Stimulated activated CD8-positive, alpha-beta memory T cell treated with anti-CD3 and anti-CD28 coated beads, Interleukin-2, amount 100 ng/mL, for 1 hour (primary cell): ENCODE measurements at places on chromosomes 3 and 15.

DNA sequence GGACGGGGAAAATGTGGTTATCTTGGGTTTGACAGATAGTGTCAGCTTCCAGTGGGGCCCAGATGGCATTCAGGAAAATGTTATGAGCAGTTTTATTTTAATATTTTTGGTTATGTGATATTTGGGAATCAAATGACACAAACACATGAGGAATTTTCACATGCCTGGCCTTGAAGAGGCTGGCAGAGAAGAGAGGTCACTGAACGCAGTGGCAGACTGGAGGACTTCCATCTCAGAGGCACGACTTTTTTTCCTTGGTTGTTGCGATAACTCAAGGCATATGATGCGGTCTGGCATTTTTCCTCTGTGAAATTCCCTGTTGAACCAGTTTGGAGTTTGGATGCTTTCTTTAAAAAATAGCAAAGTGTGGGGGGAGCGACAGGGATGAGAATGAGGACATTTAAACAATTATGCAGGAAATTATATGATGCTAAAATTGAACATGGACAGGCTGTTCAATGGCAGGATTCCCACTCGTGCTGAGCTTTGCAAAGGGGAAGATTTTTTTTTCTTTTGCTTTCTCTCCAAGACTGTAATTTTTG lies 36.9 kb upstream of the ARPP21 start:
- DNase-seq: no peak

- DNase-seq: no peak
Observed at GRCh38 chr15:35697549-35698299, 151.8 kb upstream of the DPH6 start.

- DNase-seq: no peak
Observed at GRCh38 chr15:91872356-91873137, 19.0 kb downstream of the SLCO3A1 start.

DNA sequence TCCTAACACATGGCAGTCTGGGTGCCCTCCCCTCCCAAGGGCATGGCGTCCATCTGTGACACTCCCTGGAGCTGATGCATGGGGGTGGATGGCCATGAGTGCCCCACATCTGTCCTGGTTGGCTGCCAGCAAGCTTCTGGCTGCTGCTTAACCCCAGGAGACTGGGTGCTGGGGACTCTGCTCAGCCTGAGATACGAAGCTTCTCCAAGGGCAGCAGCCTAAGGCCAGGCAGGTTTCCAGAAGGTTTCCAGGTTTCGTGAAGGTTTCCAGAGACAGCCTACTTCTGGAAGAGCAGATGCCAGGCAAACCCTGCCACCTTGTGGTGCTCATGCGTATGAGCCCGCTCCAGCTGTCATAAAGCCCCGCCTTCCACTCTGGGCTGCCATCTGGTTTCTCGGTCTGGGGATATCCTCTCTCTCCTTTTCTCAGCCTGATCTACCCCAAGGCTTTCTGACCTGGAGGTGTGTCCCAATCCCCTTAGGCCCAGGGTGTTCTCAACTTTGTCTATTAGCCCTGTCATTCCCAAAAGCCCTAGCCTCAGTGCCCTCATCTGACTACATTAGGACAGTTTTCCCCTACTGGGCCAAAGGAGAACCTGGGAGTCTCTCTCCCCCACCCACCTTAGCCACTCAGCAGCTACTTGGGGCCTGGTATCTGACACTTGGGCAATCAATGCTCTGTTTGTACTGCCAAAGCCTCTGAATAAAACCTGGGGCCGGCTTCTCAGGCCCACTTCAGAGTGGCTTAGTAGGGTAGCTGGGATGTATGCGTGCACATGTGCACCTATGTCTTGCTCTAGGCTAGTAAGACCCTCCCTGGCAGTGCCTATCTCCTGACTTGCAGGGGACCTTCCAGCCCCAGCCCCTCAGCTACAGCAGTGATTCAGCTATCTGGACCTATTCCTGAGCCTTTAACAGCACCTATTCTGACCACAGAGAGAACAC lies 12.0 kb downstream of the MRPL46 start:
- DNase-seq: no peak

- DNase-seq: no peak
Observed at GRCh38 chr3:58497097-58497496, 5.2 kb downstream of the KCTD6 start.

DNA sequence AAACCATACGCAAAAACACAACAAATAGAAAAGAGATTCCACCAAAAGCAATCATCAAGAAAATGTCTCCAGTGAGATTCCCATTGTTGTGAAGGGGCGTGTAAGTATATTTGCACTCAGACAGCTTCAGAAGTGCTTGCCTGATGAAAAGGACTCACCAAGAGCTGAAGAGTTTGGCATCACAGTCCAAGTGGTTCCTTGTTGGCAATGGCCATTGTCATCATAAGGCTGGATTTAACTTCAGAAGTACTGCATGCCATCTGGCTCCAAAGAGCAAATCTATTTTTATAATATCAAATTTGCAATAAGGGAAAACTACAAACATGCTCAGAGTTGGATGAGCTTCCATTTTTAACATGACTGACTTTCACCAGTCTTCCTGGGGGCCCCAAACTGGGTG lies 505.3 kb upstream of the NR2F2 start:
- DNase-seq: no peak

DNA sequence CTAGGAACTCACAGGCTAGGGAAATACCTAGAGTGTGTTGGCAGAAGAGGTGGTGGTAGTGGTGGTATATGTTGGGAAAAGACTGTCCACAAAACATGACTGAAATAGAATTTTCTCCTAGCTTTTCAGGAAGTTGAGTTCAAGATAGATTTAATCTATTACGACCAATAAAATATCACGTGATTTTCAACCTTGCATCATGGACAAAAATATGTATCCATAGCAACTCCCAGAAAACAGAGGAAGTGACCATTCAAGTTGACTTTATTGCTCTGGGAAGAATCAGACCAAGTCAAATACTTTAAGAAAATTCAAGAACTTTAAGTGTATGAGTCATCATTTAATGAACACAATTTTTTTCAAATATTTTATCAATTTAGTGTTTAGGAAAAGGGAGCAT lies 347.0 kb upstream of the ZNF385D start:
- no peak for DNase-seq

GRCh38 chr3:16073203-16073602 lies 101.3 kb upstream of the GALNT15 start:
- no peak for DNase-seq

- peak; percentile 16 for DNase-seq
Observed at GRCh38 chr3:15051531-15051930, 13.6 kb downstream of the MRPS25 start.

DNA sequence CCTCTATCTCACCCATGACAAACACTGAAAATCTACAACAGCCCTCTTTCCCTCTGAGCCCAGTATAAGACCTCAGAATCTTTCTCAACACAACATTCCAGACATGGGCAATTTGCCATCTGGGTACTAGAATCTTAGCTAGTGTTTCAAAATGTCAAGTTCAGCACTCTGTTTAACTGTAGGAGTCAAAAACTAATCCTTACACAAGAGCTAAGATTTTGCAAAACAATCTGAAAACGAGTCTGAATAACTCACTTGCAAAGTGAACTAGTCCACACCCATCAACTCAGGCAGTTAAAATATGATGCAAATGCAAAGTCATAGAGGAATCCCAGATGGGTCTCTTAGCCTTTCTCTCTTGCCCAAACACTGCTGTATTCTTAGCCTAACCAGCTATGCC lies 67.8 kb downstream of the GPR176 start:
- DNase-seq: no peak

DNA sequence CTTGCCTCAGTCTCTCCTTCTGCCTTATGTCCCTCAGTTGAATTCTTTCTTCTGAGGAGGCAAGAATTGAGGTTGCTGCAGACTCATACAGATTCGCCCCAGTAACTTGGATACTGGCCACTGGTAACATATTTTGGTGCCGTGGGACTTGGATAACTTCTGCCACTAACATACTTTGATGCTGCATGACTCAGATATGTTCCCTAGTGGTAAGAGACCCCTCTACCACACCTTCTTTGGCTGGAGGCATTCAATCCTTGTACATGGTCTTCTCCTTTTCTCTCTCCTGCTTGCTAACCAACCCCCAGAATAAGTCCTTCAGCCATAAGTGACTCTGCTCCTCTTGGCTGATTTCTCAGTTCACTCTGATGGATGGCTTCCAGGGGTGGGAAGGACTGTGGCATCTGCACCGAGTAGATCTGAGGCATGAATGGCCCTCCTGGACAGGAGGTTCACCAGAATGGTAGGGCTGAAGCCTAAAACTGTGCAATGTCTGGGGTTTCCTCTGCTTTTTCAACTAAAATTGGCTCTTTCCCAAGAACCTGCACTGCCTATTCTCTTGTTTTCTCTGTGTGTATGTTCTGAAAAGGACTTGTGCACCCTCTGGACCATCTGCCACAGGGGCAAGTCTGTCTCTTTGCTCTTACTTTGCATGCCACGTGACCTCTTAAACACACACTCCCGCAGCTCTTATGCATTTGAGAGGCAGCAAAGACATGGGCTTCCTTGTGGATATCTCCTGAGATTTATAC lies 55.5 kb upstream of the FSTL1 start:
- DNase-seq: no peak

GRCh38 chr3:71587958-71588357 lies 4.4 kb upstream of the FOXP1 start:
- DNase-seq: no peak

DNA sequence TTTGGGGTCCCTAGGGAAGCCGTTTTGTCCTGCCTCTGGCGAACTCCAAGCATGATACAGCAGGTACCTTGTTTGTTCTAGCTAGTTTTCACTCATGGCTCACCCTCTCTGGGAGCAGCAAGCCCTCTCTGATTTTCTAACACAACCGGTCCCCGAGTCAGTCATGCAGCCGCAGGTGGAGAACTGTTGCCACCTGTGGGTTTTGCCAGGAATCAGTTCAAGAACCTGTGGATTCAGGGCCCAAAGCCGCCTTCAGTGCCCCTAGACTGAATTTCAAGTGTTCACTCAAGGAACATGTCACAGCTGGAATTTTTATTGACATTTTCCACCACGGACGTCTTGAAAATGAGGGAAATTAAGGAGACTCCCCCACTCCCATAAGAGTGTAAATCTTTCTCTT lies 13.3 kb upstream of the LRRK1 start:
- DNase-seq: no peak

DNA sequence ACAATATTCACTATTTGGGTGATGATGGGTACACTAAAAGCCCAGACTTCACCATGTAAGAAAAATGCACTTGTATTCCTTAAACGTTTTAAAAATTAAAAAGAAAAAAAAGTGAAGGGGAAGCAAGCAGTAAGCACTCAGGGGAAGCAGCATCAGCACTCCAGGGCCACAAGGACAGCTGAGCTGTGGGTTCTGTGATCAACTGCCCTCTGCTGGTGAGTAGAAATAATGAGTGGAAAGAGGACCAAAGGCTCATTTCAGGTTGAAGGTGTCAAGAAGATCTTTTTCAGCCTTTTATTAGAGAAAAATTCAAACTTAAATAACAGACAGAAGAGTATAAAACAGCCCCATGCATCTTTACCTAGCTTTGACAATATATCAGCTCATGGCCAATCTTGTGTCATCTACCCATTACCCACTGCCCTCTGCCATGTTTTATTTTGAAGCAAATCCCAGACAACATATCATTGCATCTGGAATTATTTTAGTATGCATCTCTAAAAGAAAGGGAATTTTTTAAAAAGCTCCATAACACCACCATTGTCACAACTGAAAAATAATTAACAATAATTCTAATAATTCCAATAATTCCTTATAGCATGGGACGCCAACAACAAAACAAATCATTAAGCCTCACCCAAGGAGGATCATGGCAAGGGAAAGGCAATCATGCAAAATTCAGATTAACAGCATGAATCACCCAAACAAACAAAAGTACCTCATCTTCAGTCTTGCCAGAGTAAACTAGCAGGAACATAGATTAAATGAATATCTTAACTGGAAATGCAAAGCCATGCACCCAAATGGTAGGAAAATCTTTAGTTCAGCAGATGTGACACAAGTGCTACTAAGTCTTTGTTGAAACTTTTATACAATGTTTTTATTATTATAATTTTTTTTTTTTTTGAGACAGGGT lies 42.5 kb downstream of the TAMM41 start:
- no peak for DNase-seq

- no peak for DNase-seq
Observed at GRCh38 chr3:195461594-195462307, 18.9 kb upstream of the ACAP2 start.

DNA sequence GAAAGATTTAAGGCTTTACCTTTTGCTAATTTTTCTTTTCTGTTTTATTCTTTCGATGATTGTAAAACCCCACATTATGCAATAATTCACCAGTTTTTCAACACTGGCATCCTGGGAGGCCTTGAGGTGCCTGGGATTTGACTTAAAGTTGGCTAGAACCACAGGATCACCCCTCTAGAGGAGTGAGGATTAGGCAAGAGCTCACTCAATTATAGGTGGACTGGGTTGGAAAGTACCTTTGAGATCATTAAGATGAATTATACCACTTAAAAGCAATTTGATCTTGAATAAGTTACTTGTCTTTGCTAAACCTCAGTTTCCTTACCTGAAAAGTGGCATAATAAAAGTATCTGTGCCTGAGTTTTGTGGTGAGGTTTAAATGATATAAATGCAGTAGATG lies 212.8 kb upstream of the TPRG1 start:
- DNase-seq: no peak

GRCh38 chr3:9947025-9947995 lies 4.9 kb downstream of the PRRT3 start:
- DNase-seq: no peak

DNA sequence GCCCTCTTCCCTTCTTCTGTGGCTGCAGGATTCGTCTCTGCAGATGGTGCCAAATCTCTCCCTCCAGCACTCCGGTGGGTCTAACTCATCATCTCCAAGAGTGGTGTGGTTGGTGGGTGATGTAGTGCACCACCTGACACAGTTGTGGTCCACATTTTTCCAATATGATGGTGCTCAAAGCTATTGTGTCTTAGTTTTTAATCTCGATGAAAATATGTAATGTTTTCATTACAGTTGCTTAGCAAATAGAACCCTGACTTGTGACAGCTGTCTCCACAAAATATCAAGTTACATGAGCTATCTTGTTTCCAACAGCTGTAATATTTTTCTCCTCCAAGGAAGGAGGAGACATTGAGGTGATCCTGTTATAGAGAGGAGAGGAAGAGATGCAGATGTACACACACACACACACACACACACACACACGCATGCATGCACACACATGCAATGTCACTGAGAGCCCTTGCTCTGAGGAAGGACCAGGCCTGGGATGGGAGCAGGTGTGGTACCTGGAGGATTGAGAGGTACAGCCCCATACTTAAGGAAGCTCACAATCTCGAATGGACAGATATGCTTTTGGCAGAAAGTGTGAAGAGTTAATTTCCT lies 15.7 kb upstream of the ESYT3 start:
- no peak for DNase-seq

- no peak for DNase-seq
Observed at GRCh38 chr3:186362988-186363387, 954 bp upstream of the DGKG start.
